ENCODE measurements at places on chromosomes 4 and X. TPM values are rescaled to one million over a fixed set of nuclear protein-coding genes. Genes with fewer than 3 reads are reported as not detected.

The GAGE13 gene
- not detected for total RNA-seq

GRCh38 chr4:112938461-112939058 is 110.9 kb upstream of the ANK2 start:
- DNase-seq, result no peak

DNA sequence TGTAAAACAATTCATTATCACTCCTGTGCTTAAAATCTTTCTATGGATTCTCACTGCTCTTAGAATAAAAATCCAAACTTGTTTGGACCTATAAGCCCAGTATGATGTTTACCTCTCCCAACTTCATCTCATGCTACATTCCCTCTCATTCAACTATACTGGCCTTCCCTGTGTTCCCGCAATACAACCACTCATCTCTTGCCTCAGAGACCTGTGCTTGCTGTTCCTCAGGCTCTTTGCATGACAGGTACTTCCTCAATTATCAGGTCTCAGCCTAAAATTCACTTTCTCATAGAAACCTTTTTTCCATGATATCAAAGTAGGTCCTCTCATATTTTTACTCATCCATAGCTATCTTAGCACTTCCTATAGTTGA is 71.7 kb downstream of the ENOX2 start:
- DNase-seq, result no peak

- DNase-seq, result no peak
Measured at GRCh38 chr4:108702960-108703359, 52.6 kb downstream of the OSTC start.

- no peak for DNase-seq
Measured at GRCh38 chr4:73311428-73311827, 52.8 kb upstream of the ANKRD17 start.

- no peak for DNase-seq
Measured at GRCh38 chr4:119653990-119654389, 25.4 kb upstream of the PDE5A start.

The NAA11 gene
- total RNA-seq, result not detected

The DUX4 gene
- not detected for total RNA-seq

DNA sequence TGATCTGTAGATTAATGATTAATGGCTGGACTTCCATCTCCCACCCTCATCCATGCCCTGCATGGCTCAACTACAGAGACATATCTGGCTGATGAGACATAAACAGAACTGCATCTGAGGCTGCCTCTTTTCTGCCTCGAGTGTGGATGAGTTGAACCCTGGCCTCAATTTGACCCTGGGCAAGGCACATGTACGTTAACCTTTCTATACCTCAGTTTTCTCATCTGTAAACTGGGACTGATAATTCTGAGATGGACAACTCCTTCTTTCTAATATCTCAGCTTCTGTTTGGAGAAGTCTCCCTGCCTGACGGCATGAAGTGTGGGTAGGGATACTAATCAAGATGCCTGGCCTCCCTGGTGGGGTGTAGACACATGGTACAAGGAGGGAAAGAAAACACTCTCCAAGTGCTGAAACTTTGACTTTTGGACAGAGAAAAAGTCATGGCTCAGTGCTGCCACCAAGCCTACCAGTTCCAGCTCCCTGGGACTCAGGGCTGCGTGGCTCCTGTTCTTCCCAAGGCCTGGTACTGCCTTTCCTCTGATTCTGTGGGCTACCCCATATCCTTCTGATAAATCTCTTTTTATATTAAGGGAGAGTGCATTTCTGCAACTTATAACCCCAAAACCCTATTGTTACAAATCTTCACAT is 64.4 kb downstream of the HAUS3 start:
- no peak for DNase-seq

The PCDH18 gene
- total RNA-seq, result 6.2 TPM
